ENCODE measurements at places on chromosomes 11 and 22.
A peak's percentile ranks its signal among the peaks of the same experiment; 100 is the strongest.

GRCh38 chr22:17845790-17846189 lies 71.5 kb upstream of the BID start:
- DNase-seq = no peak

- DNase-seq = no peak
These were observed 56.7 kb downstream of the CABIN1 start for GRCh38 chr22:24067587-24068376.

- DNase-seq = peak; percentile 12
These were observed 75.3 kb downstream of the KCNQ1 start for GRCh38 chr11:2519862-2520735.

DNA sequence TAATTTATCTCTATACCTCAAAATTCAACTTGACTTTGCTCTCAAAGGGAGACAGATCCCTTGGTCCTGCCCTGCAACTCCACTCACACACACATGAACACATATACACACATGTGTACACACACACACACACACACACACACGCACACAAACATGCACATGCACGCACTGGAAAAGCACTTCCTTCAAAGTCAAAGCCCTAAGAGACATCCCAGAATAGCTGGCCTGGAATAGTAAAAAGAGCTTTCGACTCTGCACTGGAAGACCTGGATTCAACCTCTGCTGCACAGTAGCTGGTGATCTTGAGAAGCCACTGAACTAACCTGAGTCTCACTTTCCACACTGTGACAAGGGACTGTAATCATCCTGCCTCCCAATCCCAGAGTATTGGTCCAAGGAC lies 26.8 kb downstream of the TENM4 start:
- no peak for DNase-seq

- no peak for DNase-seq
These were observed 20.3 kb upstream of the MRPL17 start for GRCh38 chr11:6703247-6704063.

DNA sequence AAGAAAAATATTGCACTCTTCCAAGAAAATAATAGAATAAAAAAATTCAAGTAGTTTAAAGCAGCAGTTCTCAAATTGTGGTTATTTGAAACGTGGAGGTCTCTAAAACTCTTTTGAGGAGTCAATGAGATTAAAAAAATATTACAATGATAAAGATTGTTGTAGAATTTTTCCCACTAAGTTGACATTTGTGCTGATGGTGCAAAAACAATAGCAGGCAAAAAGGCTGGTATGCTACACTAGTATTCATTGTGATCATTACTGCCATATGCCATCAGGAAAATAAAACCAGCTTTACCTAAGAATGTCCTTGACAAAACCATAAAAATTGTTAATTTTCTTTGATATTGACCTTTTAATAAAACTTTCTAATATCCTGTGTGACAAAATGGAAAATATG lies 505.2 kb upstream of the ANO5 start:
- DNase-seq = no peak

GRCh38 chr11:105592035-105592434 lies 17.8 kb upstream of the GRIA4 start:
- no peak for DNase-seq

DNA sequence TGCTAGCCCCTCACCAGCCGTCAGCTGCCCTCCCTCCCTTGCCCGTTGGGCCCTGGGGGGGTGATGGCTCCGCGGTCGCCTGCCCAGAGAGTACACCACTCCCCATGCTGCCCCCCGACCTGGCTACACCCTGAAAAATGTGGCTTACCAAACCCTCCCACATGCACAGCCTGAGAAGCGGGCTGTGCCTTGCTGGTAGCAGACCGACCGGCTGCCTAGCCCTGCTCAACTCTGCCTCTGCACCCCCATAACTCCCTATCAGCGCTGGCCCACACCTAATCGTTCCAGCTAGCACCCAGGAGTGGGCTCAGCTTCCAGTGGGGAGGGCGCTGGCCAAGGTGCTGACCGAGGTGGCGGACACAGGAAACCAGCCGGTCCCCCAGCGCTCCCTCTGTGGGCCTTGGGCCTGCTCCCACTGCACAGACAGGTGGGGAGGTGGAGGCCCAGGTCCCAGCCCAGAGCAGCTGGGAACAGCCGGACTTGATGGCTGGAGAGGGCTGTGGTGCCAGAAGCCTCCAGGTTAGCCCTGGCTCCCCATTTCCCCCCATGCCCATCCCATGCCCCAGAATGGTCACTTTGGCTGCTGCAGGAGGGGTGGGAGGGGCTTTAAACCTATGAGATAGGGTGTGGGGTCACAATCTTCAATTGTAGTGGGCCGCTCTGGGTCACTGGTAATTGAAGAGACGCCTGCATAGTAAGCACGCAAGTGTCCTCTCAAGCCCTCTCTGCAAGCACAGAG lies 32.1 kb upstream of the PRODH start:
- no peak for DNase-seq

DNA sequence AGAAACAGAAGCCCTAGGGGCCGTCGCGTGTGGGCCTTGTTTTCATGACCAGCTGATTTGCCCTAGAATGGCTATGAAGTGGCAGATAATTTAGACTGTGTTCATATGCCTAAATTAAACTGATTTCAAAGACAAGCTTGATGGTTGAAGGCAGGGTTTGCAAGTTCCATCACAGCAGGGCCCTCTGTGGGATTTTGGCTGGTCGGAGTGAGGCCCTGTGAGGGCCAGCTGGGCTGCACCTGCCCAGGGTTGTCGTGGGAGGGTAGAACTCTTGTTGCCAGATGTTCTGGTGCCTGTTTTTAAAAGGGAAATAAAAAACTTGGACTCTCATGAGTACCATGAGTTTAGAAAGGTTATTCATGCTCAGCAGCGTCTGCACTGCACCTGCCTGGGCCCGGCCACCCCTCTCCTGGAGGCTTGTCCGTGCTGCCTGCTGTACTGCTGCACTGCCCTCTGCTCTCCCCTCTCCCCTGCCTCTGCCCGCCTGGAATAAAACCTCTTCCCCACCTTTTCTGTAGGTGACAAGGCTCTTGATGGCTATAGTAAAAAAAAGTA lies 44.1 kb downstream of the AP2A2 start:
- DNase-seq = no peak

DNA sequence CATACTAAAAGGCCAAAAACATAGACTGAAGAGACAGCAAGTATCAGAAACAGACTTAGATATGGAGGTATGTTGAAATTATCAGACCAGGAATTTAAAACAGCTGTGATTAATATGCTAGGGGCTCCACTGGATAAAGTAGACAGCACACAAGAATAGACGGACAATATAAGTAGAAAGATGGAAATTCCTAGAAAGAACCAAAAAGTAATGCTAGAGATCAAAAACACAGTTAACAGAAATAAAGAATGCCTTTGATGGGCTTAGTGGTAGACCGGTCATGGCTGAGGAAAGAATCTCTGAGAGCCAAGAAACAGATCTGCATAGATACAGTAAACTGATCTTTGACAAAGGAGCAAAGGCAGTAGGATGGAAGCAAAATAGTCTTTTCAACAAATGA lies 250.2 kb downstream of the SWAP70 start:
- DNase-seq = no peak

- no peak for DNase-seq
These were observed 18.0 kb downstream of the RANGAP1 start for GRCh38 chr22:41267958-41268357.

- no peak for DNase-seq
These were observed 31.7 kb upstream of the MSANTD2 start for GRCh38 chr11:124831897-124832296.

DNA sequence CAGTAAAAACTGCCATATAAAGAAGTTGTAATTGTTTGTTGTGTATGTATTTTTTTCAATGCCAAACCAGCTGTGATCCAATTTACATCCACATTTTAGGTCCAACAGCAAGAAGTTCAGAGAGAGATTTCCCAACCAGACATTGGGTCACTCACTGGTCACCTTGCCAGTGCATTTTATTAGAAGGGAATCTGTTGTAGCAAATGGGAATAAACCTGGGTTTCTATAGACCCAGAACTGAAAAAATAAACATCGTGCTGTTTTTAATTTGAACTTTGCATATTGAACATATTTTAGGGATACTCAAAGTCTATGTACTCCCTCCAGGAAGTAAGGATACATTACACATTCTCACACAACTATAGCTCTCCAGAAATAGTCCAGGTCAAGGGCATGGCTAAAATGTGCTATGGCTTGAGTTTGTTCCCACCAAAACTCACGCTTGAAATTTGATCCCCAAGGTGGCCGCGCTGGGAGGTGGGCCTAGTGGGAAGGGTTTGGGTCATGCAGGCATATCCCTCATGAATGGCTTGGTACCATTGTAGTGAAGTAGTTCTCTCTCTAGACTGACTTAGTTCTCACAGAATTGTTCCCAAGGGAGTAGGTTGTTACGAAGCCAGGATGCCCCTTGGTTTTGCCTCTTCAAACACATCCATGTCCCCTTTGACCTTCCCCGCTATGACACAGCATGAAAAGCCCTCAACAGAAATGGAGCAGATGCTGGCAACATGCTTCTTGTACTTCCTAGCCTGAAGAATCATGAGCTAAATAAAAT lies 90.9 kb downstream of the RRAS2 start:
- no peak for DNase-seq

DNA sequence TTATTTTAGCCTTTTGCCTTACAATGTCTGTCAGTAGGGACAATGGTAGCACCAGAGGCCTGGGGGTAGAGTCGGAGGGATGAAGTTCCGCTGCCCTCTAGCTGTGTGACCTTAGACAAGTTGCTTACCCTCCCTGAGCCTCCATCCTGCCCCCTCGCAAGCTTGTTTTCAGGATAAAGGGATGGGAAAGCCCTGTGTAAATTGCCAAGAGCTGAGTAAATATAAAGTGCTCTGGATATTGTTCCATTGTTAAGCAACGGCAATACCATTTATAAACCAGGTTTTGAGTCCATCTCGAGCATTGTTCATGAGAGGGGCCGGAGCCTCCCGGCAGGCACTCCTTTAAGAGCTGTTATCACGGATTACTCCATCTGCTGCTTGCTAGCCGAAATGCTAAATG lies 72.9 kb downstream of the ZBTB16 start:
- no peak for DNase-seq

DNA sequence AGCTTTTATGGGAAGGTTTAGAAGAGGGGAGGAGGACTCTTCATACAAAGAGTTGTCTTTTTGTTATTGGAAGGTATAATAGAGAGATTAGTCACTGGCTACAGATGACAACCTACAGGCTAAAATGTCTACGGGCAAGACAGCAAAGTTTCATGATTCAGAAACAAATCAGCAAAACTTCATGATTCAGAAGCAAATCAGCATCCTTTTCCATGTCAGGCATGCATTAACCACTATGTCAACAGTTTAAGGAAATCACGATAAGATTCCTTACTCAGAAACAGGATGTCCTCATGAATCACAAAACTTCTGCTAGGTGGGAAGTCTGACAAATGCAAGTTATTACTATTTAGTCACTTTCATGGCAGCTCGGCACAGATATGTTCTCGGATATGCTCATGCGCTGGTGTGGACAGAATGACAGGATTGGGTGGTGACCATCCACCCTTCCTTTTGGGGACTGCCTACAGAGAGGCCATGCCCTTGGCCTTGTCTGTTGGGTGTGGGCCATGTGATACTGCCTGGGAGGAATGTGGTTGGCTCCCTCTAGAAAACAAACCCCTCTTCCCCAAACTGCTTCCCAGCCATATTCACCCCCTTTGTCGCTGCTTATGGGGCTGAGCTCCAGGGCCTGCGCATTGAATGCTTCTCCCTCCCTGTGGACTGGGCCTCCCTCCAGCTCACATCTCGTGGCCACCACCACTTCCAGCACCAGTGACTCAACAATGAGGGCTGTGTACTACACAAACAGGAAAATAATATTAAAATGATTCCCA lies 10.1 kb downstream of the C11orf91 start:
- no peak for DNase-seq

DNA sequence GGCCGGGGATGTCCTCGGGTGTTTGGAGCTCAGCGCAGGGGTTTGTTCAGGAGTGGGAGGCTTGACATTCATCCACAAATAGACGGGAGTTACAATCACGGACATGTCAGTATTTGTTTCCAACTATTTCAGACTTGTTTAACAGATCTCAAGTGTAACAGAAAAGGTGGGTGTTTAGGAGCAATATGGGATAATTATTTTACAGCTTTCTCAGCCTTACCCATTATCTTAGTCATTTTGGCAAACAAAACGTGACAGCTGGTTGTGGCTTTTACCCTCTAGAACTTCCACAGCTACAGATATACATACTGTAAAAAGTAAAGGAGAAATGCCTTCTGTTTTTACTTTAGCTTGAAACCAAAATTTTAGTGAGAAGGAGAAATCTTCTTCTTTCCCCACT lies 178.7 kb upstream of the TMEM45B start:
- DNase-seq = no peak

Data from activated B cell treated with CpG ODN at 0.5 μM for 24 hours (primary cell).